ENCODE measurements at places on chromosomes 1 and 21.

DNA sequence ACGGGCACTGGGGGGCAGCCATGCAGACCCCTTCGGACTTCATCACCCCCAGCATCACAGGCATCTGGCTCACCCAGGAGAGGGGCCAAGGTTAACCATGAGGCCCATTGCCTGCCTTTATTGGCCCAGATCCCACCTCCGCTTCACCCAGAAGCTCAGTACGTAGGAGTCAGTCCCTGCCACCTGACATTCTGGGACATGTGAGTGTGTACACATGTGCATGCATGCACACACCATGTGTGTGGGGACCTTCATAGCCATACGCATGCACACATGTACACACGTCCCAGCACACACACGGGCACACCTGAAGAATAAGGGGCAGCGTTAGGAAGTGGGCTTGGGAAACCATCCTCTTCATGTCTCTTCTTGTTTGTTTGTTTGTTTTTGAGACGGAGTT lies 24.1 kb upstream of the TRAPPC10 start:
- DNase-seq: no peak

- DNase-seq: peak; percentile 28
Measured at GRCh38 chr1:36530261-36530660, 47.5 kb upstream of the CSF3R start.

GRCh38 chr1:15727424-15727823 lies 8.6 kb upstream of the SLC25A34 start:
- no peak for DNase-seq

DNA sequence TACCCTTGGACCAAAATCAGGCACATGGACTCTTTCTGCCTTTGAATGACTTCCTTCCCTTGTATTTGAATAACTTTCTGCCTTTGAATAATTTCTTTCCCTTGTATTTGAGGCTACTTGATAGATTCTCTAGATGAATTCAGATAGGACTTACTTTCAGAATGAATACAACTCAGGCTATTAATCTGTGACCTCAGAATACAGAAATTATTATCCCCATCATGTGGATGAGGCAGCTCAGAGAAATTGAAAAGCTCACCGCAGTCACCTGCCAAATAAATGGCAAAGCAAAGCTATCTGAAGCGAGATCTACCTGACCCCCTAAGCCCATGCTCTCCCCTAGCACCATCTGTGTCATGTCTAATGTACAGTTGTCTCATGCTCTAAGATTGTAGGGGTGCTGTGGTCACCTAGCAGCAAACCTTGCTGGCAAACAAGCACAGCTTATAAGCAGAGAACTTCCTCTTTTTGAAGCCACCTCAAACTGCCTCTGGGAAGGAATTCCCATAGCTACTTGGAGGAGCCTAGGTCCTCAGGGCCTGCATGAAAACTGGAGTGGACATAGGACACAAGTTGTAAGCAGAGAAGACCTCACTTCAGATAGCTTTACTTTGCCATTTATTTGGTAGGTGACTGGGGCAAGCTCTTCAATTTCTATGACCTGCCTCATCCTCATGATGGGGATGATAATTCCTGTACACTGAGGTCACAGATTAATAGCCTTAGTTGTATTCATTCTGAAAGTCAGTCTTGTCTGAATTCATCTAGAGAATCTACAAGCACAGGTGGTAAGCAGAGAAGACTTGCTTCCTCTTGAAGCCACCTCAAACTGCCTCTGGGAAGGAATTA lies 66.1 kb downstream of the FASLG start:
- DNase-seq: no peak

DNA sequence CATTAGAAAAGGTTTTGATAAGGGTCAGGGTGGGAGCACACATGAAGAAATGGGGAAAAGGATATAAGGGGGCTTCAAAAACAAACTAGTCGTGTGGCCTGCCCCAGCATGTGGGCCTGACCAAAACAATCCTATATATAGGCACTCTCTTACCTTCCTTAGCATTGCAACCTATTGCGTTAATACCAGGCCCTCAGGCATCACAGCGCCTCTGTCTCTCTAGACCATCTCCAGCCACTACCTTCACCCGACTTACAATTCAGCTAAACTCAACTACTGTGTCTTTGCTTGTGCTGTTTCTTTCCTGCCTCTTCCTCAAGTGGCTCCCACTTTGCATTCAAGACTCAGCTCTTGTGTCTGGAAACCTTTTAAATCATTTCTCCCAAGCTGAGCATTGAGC lies 47.0 kb upstream of the GJA5 start:
- DNase-seq: no peak

GRCh38 chr1:204363335-204364114 lies 3.8 kb upstream of the PLEKHA6 start:
- DNase-seq: peak; percentile 74

- no peak for DNase-seq
Measured at GRCh38 chr1:157770442-157771043, 6.4 kb downstream of the FCRL2 start.

- peak; percentile 26 for DNase-seq
Measured at GRCh38 chr1:201213926-201214325, 23.3 kb downstream of the IGFN1 start.

DNA sequence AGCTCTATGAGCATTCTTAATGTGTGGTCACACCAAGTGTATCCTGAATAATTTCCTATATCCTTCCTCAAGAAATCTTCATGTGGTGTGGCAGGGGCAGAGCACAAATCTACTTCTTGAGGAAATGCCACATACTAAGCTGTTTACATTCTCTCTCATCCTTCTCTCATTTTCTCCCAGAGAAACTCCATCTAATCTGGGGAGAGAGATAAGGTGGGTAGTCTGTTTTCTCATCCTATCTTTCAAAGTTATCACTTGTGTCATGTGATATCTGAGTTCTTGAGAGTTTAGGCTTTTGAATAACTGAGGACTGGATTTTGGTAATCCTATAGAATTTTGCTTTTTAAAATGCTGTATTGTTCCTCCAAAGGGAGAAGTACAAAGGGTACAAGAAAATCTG lies 141.9 kb upstream of the LRRC7 start:
- DNase-seq: no peak

- DNase-seq: no peak
Measured at GRCh38 chr1:38833146-38833545, 26.4 kb downstream of the RRAGC start.

DNA sequence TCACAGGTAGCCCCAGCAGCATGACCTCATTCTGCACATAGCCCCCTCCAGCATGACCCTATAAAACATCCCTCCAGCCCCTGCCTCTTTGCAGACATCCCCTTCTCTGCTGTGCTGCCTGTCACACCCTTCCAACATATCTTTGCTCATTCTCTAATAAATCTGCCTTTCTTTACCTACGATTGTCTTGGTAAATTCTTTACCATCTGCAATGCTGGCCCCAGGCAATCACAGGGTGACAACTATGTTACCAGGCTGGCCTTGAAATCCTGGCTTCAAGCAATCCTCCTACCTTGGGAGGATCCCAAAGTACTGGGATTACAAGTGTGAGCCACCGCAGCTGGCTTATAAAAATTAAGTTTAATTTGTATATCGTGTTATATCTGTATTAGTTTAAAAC lies 134.5 kb downstream of the VAV3 start:
- DNase-seq: no peak

DNA sequence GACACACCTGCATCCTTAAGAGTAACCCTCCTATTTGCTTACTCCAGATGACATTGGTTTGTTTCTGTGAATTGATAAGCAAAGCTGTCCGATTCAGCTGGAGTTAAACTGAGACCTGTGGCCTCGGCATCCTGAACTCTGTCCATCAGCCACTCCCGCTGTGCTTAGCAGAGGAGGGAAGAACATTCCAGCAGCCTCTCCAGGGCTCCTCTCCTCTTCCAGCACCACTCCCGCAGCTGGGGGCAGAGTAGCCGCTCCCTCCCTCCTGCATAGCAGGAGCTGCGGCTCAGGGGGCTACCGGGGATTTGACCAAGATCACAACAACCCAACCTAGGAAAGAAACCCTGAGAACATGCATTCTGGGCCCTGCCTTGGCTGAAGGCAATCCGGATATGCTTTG lies 8.8 kb downstream of the LRRC38 start:
- no peak for DNase-seq

GRCh38 chr1:116466810-116467557 lies 93.9 kb downstream of the ATP1A1 start:
- DNase-seq: no peak

DNA sequence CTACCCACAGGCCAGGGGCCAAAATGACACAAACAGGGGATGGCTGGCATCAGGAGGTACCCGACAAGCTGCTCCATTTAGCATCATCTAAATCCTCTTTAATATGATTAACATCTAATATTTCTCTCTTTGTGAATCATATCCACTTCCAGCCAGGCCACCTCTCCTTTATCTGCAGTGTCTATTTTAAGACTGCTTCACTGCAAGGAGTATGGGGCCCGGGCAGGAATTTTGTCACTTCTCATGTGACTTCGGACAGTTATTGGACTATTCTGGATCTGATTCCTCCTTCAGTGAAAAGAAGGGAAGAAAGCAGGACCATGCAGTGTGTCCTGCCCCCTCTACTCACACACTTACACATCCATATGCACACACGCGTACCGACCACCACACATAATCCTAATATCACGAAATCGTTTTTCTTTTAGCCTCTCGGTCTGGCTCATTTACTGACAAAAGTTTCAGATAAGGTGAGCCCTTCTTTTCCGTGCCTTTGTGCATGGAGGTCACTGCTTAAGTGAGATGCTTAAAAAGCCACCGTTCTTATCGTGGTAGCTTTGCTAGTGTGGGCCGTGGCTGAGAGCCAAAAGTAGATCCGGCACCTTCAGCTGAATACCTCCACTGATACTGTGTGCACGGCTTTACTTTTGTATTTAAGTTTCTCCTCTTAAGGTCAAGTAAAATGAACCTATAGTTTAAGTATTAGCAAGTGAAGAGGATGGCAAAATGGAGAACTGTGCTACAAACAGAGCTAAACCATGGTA lies 26.0 kb downstream of the PROX1 start:
- DNase-seq: no peak

DNA sequence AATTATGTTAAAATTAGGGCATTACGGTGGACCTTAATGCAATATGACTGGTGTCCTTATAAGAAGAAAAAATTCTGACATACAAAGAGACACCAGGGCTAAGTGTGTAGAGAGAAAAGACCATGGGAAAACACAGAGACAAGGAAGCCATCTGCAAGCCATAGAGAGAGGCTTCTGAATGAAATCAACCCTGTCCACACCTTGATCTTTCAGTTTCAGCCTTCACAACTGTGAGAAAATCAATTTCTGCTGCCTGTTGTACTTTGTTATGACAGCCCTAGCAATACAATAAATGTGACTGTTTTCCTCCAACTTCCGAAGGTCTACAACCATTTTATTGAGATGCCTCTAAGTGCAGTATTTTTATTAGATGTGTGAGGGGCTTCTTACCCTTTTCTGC lies 1407.2 kb downstream of the MRPL39 start:
- DNase-seq: no peak

GRCh38 chr1:229699613-229700267 lies 73.7 kb downstream of the URB2 start:
- DNase-seq: no peak

- no peak for DNase-seq
Measured at GRCh38 chr1:201357211-201357610, 20.3 kb downstream of the TNNT2 start.

GRCh38 chr1:53024117-53024516 lies 37.9 kb upstream of the PODN start:
- no peak for DNase-seq

DNA sequence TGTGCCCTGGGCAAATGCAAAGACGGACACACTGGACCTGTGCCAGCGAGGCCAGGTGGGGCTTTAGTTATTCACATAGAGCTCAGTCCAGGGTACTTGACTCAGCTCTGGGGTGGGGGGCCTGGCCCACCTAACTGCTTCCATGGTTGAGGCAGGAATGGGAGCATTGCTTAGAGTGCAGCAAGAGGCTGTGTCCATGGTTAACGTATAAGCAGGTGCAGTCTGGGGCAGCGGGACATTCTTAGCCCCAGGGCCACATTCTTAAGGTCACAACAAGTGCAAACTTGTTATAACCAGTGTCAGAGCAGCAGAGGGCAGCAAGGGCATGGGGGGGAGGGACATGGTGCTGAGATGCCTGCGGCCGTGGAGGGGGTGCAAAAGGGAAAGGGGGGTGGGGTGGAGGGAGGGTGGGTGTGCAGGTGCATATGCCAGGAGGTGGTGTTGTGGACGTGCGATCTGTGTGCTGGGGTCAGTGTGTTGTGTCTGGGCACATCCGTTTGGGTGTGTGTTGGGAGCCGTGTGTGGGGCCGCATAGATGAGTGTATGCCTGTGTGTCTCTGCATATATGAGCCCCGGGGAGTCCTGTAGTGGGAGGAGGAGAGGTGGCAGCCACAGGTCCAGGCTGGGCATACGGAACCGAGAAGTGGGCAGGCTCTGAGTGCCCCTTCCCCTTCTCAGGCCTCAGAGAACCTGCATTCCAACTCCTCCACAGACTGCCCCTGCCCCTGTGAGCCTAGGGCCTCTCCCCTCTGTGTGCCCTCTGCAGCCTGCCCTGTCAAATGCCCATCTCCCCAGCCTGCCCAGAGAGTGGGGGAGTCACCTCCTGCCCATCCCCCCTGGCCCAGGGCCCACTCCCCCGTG lies 8.4 kb downstream of the KCNJ10 start:
- no peak for DNase-seq

DNA sequence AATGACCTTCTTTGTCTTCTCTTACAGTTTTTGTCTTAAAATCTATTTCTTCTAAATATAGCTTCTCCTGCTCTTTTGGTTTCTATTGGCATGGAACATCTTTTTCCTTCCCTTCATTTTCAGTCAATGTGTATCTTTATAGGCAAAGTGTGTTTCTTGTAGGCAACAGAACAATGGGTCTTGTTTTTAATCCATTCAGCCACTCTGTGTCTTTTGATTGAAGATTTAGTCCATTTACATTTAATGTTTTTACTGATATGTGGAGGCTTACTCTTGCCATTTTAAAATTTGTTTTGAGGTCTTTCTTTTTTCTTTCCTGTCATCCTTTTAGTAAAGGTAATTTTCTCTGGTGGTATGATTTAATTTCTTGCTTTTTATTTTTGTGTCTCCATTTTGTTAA lies 271.2 kb upstream of the ZP4 start:
- DNase-seq: no peak

DNA sequence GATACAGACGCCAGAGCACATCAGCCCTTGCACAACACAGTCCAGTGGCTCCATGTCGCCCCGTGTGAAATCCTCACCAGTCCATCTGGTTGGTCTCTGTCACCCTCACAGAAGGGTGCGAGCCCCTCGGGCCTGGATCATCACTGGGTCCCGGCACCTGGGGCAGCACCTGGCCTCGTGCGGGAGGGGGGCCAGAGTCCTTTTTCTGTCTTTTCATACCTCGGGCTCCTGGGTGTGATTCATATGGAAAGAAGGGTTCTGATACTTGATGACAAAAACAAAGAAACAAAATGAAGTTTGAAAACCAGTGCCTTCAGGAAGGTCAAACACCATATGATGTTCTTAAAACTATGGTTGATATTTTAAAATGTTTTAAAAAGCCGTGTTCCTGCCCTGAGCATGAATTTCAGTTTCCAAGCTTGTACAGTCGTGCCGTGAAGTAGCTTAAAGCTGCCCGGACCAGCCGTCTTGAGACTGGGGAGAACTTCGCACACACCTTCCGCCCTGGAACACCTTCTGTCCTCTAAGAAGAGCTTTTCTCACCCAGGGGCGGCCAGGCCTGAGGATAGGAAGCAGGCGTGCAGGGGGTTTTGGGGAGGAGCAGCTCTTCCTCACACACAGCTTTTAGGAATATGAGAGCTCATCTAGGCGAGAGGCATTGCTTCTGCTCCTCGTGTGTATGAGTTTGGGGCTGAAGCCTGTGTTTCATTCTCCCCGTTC lies 35.2 kb downstream of the SLC37A1 start:
- peak; percentile 36 for DNase-seq
